ENCODE measurements at places on chromosomes 7 and 10. TPM values are rescaled to one million over a fixed set of nuclear protein-coding genes. Genes with fewer than 3 reads are reported as not detected.

STEAP1 gene
- 1.0 TPM for total RNA-seq

CTAGE4 gene
- total RNA-seq = 3.3 TPM

SH2D4B gene
- total RNA-seq = 0.23 TPM

ACSM6 gene
- total RNA-seq = not detected

TLX1 gene
- 31.0 TPM for total RNA-seq

INMT gene
- total RNA-seq = 1.4 TPM

CYP2C19 gene
- not detected for total RNA-seq

PNLIPRP3 gene
- not detected for total RNA-seq

LOXL4 gene
- total RNA-seq = 1.8 TPM

CUEDC2 gene
- total RNA-seq = 72.9 TPM

TES gene
- 63.4 TPM for total RNA-seq

GALNT17 gene
- total RNA-seq = 0.38 TPM

RAB19 gene
- total RNA-seq = 5.1 TPM

TLL2 gene
- 0.41 TPM for total RNA-seq

ADAM12 gene
- 9.0 TPM for total RNA-seq

SORBS1 gene
- 103 TPM for total RNA-seq

SFTPA2 gene
- not detected for total RNA-seq

HIPK2 gene
- total RNA-seq = 47.2 TPM

CLEC5A gene
- not detected for total RNA-seq

FKBP9 gene
- 218 TPM for total RNA-seq

NANOS1 gene
- 1.2 TPM for total RNA-seq
